ENCODE measurements at places on chromosomes 16 and 17.

DNA sequence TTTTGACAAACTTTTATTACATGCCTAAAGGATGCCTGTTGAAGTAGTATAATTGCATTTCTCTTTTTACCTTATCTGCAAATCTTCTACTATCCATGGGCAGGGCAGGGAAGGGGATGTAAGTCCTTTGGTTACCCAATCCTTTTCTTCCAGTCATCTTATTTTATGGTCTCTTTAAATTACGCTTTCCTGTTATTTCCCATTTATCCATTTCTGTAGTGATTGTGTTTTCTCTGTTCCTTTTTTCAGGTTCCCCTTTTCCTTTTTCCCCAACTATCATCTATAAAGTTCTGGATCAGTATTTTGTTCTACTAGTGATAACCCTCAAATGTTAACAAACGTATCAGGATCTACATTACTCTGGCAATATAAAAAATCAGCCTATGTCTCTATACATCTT is 3.3 kb upstream of the ABCA9 start:
- DNase-seq, result no peak

GRCh38 chr16:49271363-49271762 is 10.3 kb downstream of the CBLN1 start:
- no peak for DNase-seq

DNA sequence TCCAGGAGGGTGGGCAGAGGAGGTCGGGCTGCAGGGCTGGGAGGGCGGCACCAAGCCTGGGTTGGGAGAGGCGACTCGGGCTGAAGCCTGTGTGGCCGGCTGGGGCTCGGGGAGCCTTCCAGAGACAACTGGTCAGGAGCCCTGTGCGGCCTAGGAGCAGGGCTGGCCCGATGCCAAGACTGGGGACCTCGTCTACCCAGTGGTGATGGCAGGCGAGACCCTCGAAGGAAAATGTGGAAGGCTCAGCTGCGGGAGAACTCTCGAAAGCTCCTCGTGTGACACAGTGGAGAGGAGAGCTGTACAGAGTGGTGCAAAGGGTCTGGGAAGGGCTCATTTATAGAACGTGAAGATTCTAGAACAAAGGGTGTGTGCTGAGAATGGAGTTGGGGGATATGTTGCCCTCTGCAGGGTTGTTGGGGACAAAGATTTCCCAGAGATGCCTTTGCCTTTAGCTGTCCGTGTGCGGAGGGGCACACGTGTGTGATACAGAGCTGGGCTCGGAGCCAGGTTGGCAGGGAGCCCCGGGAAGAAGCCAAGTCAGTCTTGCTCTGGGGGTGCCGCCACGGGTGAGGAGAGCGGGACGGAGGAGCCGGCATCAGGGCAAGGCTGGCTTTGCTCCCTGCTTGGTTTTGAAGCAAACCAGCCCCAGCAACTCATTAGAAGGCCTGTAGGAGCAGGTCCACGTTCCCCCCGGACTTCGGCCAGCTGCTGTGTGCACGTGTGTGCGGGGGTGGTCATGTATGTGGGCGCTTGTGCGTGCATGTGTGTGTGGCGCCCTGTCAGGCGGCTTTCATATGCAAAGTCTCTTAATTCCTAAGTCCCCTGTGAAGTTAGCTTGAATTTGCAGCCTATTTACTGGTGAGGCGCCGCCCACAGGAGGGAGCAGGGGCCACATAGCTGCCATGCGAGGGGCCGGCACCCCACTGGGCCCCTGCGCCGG is 132.4 kb upstream of the CHMP6 start:
- DNase-seq, result peak; percentile 9

DNA sequence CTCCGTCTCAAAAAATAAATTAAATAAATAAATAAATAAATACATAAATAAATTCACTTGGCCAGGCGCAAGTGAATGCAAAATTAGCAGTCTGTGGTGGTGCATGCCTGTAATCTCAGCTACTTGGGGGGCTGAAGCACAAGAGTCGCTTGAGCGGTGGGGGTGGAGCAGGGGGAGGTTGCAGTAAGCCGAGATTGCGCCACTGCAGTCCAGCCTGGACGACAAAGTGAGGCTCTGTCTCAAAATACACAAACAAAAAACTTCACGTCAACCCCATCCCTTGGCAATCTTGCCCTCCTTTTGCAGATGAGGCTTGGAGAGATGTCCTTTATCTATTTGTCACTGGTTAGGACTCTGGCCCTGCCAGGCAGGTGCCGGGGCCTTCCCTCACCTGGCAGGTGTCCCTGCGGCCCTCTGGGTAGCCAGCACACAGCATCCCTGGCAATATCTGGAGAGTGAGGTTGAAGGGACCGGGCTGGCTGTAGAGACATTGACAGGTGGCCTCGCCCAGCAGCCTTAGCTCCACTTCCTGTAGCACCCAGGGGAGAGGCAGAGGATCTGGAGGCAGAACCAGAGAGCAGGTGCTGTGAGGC is 4.4 kb downstream of the PRSS36 start:
- DNase-seq, result no peak

DNA sequence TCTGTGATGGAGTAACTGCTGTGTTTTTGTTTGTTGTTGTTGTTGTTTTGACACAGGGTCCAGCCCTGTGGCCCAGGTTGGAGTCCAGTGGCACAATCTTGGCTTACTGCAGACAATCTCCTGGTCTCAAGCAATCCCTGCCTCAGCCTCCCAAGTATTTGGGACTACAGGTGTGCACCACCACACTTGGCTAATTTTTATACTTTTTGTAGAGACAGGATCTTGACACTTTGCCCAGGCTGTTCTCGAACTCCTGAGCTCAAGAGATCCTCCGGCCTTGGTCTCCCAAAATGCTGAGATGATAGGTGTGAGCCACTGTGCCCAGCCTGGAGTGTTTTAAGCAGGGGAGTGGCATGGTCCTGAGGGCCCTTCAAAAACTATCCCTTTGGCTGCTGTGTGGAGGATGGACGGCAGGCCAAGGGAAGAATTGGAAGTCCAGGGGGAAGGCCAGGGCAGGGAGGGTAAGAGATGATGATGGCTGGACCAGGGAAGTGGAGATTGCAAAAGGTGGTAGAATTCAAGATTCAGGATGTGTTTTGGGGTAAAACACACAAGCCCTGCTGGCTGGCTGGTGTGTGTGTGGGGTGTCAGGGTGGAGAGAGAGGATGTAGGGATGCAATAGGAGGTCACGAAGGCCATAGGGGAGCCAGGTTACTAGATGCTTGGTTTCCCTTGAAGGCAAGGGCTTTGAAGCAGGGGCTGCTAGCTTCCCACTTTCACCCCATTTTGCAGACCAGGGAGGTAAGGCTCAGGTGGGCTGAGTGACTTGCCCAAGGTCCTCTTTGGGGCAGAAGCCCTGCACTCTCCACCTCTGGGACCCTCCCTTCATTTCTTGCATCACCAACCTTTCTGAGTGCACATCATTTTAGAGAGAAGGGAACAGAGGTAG is 18.8 kb upstream of the PLLP start:
- DNase-seq, result no peak

- no peak for DNase-seq
These were observed 10.2 kb downstream of the NARF start for GRCh38 chr17:82468692-82469091.

GRCh38 chr16:13970708-13971422 is 50.9 kb downstream of the ERCC4 start:
- DNase-seq, result no peak

DNA sequence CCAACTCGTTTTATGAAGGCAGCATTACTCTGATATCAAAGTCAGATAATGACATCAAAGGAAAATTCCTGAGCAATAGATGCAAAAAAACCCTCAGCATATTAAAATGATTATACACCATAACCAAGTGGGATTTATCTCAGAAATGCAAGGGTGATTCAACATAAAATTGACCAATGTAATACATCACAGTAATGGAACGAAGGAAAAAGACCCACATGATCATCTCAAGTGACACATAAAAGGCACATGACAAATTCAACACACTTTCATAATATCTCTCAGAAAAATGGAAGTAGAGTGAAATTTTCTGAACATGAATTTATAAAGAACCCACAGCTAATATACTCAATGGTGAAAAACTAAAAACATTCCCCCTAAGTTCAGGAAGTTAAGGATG is 118.8 kb downstream of the ITFG1 start:
- no peak for DNase-seq

- no peak for DNase-seq
These were observed 22.1 kb downstream of the C17orf58 start for GRCh38 chr17:67974185-67974584.

All from hematopoietic multipotent progenitor cell treated with erythropoietin and hydrocortisone succinate and interleukin-3 and kit ligand, for 6 days (in vitro differentiated cells).